Suppressor macrophage (primary cell): ENCODE measurements at places on chromosomes 12 and 14.

DNA sequence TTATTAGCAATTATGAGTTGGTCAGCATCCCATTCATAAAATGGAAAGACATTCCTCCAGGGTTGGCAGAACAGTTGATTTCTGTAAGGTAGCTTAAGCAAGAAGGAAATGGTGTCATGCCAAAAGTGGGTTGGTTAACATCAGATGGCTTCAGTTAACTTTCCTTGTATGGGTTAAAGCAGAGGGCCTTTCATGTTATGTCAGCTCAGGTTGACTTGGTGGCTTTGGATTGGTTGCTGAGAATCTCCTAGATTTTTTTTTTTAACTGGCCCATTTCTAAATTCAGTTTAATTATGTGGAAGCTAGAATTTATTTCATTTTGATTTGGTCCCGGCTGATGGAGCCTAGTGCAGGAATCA, 87.8 kb downstream of the BBS10 start:
- no peak for DNase-seq

GRCh38 chr12:49800421-49801140, 27.6 kb downstream of the NCKAP5L start:
- no peak for DNase-seq

DNA sequence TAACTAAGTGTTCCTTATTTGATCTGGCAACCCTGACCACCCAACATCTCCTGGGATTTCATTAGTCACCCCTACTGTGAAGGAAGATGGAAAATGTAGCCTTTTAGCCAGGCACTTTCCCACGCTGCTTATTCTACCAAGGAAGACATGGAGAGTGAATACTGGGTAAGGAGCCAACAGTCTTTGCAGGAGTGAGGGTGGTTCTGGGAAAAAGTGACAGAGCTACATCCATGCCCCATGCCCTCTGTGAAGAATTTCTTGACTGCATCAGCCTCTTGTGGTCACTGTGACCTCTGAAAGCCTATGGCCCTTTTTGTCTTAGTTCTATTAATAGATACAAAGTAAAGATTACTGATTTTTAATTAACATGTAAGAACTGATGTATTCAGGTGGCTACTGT, 196.0 kb upstream of the EEA1 start:
- DNase-seq: no peak

GRCh38 chr12:24133384-24133783, 183.9 kb upstream of the SOX5 start:
- DNase-seq: no peak

DNA sequence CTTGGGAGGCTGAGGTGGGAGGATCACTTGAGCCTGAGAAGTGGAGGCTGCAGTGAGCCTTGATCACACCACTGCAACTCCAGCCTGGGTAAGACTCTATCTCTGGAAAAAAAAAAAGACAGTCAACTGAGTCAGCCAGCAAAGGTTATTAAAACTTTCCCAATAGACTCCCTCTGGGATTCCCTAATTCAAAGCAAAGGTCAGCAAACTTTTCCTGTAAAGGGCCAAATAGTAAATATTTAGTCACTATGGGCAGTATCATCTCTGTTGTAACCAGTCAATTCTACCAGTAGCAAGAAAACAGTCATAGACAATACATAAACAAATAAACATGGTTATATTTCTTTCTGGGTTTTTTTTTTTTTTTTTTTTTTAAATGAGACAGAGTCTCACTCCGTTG, 122.5 kb downstream of the IPO8 start:
- DNase-seq: no peak

DNA sequence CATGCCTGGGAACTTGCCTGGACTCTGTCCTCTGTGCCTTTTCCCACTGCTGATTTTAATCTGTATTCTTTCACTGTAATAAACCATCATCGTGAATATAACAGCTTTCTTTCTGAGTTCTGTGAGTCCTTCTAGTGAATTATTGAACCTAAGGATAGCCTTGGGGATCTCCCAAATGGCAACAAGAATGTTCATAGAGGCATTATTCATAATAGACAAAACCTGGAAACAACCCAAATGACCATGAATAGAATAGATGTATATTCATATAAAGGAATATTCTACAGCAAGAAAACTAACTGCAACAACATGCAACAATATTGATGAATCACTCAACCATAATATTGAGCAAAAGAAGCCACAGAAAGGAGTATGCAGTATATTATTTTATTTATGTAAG, 44.7 kb upstream of the CEP83 start:
- DNase-seq: no peak

DNA sequence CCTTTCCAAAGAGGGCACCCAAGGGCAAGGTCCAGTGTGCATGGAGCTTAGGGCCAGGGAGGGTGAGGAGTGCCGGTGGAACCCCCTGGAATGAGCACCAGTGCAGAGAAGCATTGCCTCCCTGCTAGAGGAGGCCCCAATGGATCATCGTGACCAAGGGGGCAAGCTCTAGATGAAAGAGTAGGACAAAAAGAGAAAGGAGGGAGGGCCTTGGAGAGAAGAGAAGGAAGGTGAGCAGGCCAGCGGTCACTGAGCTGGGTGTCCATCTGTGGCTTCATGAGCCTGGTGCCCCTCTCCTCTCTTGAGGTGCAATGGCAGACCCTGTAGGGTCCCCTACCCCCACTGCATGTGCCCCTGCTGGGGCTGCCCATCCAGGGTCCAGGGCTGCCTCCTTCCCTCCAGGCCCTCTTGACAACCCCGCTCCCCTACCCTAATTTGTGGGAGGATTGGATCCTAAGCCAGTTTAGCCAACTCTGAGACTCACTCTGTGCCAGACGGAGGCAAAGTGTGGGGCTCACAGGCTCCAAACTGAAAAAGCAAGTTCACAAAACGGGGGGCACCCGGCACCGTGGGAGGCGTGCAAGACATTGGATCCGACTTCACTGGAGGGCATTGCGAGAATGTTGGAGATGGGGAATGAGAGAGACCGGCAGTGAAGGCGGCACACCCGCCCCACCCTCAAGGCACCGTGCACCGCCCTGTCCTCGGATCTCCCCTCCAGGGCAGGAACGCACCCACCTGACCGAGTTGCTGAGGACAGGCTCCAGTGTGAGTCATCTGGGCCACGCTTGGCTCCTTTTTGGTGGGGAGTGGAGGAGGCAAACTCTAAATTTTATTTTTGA, 207.5 kb downstream of the KIF26A start:
- DNase-seq: no peak

GRCh38 chr12:8950221-8950527, 729 bp upstream of the M6PR start:
- no peak for DNase-seq

DNA sequence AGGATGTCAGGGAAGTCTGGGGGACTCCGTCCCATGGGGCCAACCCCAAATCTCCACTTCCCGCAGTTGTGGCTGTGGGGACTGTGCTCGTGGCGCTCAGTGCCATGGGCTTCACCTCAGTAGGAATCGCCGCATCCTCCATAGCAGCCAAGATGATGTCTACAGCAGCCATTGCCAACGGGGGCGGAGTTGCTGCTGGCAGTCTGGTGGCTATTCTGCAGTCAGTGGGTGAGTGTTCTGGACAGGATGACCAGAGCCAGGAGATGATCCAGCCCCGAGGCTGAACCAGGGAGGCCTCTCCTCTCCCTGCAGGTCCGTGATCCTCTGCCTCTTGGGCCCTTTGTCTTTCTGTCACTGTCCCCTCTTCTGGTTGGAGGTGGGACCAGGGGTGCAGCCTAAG, 8.8 kb upstream of the IFI27 start:
- no peak for DNase-seq

DNA sequence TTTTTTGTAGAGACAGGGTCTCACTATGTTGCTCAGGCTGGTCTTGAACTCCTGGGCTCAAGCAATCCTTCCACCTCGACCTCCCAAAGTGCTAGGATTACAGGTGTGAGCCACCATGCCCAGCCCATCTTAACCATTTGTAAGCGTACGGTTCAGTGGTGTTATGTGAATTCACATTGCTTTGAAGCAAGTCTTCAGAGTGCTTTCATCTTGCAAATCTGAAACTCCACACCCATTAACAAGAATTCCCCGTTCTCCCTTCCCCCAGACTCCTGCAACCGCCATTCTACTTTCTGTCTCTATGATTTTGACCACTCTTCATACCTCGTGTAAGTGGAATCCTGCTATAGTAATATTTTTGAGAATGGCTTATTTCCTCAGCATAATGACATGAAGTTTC, 24.9 kb upstream of the BICDL1 start:
- no peak for DNase-seq

- DNase-seq: peak; percentile 47
Measured at GRCh38 chr12:89451841-89452251, 72.8 kb downstream of the GALNT4 start.

DNA sequence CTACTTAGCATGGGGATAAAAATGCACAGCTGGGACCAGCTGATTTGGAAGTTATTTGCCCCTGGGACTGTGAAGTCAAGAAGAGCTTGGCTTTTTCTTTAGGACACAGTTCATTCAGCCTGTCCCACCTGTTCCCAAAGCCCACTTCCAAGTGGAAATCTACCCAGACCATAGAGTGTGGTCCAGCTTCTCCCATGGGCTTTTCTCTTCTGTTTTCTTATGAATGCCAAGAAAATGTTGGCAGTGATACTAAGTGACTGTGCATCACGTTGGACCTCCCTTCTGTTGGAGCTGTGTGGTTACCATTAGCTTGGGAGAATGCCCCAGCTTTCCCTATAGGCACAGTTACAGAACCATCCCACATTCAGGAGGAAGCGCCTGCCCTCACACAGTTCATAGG, 89.4 kb downstream of the NT5DC3 start:
- no peak for DNase-seq

DNA sequence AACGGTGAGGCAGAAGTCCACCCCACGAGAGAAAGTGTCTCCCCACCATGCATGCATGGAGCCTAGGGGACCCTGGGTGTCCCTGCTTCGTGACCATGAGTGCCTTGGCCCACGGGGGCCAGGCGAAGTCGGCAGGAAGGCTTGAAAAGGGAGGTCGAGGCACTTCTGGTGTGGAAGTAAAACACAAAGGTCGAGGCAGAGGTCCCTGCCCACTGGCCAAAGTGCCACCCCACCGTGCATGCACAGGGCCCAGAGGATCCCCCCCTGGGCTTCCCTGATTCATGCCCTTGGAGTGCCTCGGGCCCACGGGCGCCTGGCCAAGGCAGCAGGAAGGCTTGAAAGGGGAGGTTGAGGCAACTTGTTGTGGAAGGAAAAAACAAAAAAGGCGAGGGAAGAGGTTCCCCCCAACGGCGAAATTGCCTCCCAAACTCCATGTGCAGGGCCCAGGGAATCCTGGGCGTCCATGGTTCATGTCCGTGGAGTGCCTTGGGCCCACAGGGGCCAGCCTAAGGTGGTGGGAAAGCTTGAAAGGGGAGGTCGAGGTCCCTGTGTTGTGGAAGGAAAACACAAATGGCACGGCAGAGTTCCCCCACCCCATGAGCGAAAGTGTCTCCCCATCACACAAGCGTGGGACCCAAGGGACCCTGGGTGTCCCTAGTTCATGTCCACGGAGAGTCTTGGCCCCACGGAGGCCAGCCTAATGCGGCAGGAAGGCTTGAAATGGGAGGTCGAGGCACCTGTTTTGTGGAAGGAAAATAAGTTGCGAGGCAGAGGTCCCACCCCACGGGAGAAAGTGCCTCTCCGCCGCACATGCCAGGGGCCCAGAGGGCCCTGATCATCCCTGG, 372.1 kb downstream of the ALG10 start:
- DNase-seq: no peak

DNA sequence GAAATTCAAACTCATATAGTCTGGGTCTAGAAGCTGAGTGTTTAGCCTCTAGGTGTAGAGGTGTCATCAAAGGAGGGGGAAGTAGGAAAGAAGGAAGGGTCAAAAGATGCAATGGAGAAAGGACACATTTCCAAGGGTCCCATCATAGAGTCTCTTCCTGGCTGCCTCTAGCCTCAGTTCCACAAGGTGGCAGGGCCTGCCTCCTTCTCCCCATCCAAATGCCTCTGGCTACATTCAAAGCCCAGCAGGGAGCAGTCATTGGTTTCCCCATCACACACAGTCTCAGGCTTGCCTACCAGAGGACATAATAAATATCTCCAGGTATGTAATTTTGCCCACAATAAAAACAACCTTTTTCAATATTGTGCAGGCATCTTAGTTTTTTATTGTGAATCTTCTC, 2.1 kb upstream of the CCT2 start:
- no peak for DNase-seq

DNA sequence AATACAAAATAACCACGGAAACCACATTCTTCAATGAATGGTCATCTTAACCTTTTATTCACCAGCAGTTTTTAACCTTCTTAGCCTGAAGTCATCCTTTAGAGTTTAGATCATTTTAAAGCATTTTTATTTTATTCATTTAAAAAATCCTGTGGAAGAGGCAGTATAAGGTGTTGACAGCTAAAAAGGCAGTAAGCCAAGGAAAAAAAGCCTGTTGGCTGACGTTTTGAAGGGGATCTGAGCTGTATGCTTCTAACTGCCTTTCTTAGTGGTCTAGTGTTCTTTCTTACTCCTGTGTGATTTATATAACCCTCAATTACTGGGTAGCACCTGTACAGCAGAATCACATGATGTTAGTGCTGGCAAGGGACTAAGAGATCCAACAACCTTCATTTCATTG, 438.3 kb upstream of the SEL1L start:
- no peak for DNase-seq

DNA sequence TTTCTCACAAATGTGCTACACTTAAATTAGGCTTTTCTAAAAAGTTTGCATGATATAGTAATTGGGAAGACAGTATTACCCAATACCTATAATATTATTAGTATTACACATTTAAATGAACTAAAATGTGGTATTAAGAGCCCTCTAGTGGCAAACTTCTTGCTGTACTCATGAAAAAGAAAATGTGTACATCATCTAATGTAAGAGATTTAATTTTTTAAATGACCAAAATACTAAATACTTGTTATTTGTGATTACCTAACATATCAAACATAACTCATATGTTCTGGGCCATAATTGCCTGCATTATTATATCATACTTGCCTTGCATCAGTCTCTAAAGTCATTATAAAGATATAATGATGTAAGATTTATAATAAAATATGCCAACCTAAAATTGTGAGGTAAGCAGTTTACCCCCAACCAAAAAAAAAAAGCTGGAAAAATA, 64.2 kb downstream of the DNAI7 start:
- peak; percentile 88 for DNase-seq

GRCh38 chr14:29993143-29993542, 65.5 kb upstream of the PRKD1 start:
- DNase-seq: no peak

GRCh38 chr12:122895320-122895703, 612 bp downstream of the VPS37B start:
- DNase-seq: peak; percentile 44

DNA sequence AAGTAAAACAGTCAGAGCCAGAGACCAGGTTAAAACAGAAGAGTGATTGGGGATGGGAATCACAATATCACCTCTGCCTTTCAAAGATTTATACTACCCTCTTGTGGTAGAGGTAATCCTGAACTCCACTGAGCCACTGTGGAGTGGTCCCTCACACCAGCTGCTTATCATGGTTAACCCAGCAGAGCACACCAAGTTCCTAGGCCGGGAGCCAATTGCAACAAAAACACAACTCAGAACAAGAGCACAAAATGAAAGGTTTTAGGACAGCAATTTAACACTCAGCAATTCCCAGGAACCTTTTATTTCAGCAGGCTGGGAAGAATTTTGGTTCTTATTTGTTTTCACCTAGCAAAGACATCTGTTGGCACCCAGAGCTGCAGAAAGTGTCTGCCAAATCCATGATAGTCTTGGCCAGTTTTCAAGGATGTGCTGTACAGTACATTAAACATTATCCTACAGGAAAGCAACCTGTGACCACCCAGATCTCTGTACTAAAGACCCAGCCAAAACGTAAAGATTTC, 220.5 kb upstream of the ATXN7L3B start:
- no peak for DNase-seq

GRCh38 chr14:106556665-106557289, 1030.4 kb downstream of the TMEM121 start:
- peak; percentile 79 for DNase-seq
